ENCODE measurements at places on chromosomes 11 and 22. TPM values are rescaled to one million over a fixed set of nuclear protein-coding genes. Genes with fewer than 3 reads are reported as not detected.

Gene PLAAT4
- not detected for total RNA-seq

GRCh38 chr11:31651822-31652221 is 142.3 kb downstream of the ELP4 start:
- H3K4me1 ChIP-seq, result peaks cover 62% of the 10 kb centered on the region
- no peak for DNase-seq
- no peak overlapping the region for H3K27ac ChIP-seq
- H3K36me3 ChIP-seq, result no peaks in the 10 kb centered on the region

- peaks cover 3% of the 10 kb centered on the region for H3K4me1 ChIP-seq
- H3K36me3 ChIP-seq, result no peaks in the 10 kb centered on the region
- H3K27me3 ChIP-seq, result no peaks in the 10 kb centered on the region
Observed at GRCh38 chr11:15468466-15468865, 353.7 kb downstream of the INSC start.

GRCh38 chr11:119190531-119190930 is 5.3 kb downstream of the NHERF4 start:
- no peaks in the 10 kb centered on the region for H3K27me3 ChIP-seq
- H3K36me3 ChIP-seq, result no peaks in the 10 kb centered on the region
- no peak overlapping the region for H3K27ac ChIP-seq
- DNase-seq, result no peak

Gene CCDC90B
- total RNA-seq, result 67.2 TPM

- H3K4me1 ChIP-seq, result no peaks in the 10 kb centered on the region
- H3K36me3 ChIP-seq, result no peaks in the 10 kb centered on the region
- no peak for DNase-seq
- H3K27ac ChIP-seq, result no peak overlapping the region
- no peaks in the 10 kb centered on the region for H3K27me3 ChIP-seq
Observed at GRCh38 chr11:75184757-75185425, 34.0 kb downstream of the SLCO2B1 start.

Gene CSNK2A3
- 1.7 TPM for total RNA-seq

Gene P2RY2
- total RNA-seq, result 0.45 TPM

DNA sequence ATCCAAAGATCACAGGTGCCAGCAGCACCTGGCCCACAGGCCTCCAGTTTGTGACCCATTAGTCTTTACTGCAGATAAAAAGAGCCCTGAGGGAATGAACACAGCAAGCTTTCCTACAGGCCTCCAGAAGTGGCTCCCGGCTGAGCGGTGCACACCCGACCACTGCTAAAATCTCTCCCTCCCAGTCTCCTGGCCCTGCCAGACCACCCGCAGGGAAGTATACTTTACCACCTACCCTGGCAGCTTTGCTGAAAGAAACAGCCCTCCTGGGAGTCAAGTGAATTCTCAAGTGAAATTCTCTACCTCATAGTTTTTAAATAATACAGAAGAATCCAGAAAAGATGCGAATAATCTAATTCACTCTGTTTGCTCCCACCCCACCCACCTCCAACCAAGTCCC is 15.4 kb upstream of the MTNR1B start:
- DNase-seq, result no peak
- peaks cover 7% of the 10 kb centered on the region for H3K4me1 ChIP-seq
- no peaks in the 10 kb centered on the region for H3K27me3 ChIP-seq

Data from neural progenitor cell (in vitro differentiated cells).